Activated CD4-positive, alpha-beta T cell treated with anti-CD3 and anti-CD28 coated beads, Interleukin-2, Interleukin-4, amounts not matched to agents 100 ng/mL and 50 ng/mL, durations not matched to agents 16 hours and 8 hours (primary cell): ENCODE measurements at places on chromosomes 4 and X.

- DNase-seq, result no peak
Measured at GRCh38 chrX:7240929-7241328, 93.0 kb upstream of the PUDP start.

DNA sequence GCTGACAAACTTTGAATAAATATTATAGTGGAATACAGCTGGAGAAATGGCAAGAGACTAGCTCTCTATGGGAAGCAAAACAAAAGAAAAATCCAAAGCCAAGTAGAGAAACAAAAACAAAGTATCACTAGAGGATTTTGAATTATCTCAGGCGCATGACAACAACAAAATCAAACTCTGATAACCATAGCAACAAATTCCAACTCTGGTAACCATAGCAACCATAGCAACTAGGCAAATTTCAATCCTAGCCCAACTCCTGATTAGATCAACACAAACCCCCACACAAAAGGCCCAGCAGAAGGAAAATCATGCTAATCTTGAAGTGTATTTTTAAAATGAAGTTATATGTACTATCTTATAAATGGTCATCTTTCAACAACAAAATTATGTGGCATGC lies 98.4 kb upstream of the MAGEE2 start:
- no peak for DNase-seq

GRCh38 chr4:83830138-83830888 lies 294.4 kb downstream of the GPAT3 start:
- DNase-seq, result no peak

- DNase-seq, result no peak
Measured at GRCh38 chr4:38073596-38074234, 113.5 kb downstream of the PTTG2 start.

DNA sequence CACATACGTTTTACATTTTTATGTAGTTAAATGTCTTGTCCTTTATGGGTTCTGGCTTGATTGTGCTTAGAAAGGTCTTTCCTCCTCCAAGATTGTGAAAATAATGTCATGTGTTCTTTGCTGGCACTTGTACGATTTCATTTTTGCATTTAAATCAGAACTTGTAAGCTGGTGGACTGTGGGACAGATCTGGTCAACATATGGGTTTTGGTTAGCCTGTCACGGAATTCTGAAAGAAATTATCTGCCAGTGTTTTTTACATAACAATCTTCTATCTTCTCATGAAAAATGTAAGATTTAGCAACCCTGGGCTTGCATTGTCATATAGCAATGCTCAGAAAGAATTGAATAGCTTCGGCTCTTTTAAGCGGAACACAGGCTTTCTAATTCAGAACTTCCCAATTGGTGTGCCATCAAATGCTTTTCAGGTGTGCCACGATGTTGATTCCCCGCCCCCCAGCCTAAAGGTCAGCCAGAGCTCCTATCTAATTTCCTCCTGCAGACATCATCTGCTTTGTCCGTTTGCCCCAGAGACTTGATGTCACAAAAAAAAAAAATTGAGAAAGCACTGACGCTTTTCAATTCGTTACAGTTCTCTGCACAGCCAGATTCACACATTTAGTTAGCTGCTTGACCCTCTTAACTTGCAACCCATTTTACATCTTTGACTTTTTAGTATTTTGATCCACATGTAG lies 16.2 kb downstream of the AFF1 start:
- no peak for DNase-seq
